Calu3 (cell line): ENCODE measurements at places on chromosomes 6 and 20.

DNA sequence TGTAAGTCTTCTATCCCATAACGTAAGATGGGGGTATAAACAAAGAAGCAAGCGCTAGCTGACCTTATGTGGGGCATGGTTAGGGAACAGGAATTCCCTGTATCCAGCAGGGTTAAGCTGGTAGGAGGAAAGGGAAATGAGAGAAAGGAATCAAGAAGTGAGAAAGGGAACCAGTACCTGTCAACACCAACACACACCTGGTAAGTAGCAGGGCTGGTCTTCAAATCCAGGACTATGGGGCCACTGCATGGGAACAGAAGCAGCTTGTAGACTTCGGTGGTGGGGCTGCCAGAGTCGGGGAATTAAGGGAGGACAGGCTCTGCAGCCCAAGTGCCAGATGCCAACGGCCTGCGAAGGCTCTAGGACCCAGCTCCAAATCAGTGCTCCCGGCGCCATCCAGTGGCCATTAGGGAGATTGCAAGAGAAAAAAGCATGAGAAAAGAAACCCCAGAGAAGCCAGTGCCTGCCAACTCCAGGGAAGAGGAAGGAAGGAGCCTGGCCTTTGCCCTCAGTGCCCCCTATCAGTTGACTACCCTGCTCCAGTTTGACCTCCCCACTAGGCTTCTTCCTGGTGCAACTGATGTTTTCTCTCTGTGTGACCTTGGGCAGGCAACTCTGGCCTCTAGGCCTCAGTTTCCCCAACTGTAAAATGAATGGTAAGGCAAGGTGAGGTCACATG, 15.8 kb upstream of the RBPJL start:
- peak; percentile 92 for DNase-seq

DNA sequence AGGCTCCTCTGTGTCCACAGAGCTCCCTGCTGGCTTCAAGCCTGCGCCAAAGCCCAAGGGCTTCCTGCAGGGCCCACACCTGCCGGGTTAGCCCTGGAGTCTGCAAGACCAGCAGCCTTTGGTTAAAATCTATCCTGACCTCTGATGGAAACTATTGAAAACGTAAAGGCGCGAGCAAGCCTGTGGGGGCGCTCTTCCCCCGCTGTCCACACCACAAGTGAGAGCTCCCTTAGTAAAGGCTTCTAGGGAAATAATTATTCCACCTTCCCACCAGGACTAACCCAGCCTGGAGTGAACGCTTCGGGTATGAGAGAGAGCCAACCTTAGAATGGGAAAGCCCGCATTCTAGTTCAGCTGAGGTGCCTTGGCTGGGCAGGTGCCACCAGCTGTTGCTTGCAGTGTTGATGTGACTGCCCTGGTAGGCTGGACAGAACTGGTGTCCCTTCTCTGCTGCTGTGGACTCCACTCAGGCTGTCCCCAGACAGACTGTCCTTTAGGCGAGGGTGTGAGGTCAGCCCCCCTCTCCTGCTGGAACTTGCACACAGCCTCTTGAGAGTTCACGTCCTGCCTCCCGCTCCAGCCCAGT, 68.7 kb downstream of the SYTL3 start:
- DNase-seq = peak; percentile 62

DNA sequence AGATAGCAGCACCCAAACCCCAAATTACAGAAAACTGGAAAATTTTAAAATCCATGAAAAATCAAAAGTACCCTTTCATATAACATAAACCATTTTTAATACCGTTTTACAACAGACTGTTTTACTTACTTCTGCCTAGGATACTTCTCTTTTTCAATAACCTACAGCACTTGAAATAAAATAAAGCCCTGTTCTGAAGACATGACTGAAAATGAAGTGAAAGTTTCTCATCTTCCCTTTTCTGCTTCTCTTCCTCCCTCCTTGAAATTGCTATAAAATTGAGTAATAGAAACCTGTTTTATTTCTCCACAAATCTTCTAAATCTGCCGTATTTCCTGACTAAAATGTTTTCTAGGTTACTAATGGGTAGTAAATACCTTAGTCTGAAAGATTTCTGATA, 20.3 kb downstream of the MMS22L start:
- DNase-seq = no peak

- no peak for DNase-seq
These were observed 80.9 kb downstream of the GJA1 start for GRCh38 chr6:121516331-121516730.

- DNase-seq = peak; percentile 81
These were observed 19.8 kb upstream of the TREM1 start for GRCh38 chr6:41306187-41306854.

DNA sequence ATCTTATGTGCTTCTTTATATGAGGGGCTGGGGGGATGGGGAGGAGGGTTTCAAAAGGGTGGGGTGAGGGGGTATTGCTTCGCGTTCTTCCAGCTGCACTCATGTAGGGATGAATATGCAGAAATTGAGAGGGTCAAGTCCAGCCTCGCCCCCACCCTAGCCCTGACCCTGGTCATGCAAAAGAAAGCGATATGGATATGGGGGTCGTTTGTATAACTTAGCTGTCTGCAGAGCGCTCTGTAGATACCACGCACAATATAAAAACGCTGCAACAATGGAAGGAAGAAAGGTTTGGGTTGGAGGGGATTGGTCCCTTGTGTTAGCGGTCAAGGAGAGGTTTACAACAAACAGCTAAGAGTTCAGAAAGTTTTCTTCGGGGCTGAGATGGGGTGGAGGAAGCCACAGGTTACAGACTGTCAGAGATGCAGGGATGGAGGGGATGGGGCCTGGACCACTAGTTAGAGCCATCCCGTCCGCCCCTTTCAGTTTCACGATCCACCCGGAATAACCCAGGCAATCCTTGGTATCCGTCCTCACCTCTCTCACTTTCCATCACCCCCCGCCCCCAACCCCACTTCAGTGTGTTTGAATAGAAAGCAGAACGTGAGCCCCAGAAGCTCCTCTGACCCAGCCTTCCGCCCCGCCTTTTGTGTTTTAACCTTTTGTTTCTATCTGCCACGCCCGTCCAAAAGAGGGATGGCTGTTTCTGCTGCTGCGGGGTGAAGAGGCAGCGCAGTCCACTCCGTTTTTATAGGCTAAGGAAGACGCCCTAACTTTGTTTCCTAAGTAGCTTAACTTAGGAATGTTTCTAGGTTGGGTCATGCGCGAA, 73.5 kb downstream of the SOX4 start:
- no peak for DNase-seq

DNA sequence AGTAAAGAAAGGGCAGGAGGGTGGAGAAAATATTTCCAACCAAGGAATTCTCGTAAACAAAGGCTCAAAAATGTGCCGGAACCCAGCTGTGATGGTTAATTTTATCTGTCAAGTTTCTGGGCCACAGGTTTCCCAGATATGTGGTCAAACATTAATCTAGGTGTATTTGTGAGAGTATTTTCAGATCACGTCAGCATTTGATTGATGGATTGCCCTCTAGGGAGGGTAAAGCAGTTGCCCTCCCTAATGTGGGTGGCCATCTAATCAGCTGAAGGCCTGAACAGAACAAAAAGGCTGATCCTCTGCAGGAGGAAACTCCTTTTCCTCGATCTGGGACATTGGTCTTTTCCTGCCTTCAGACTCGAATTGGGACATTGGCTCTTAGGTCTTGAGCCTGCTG, 298.7 kb upstream of the TCF21 start:
- DNase-seq = no peak

- DNase-seq = no peak
These were observed 17.6 kb downstream of the HEBP2 start for GRCh38 chr6:138421608-138422007.

GRCh38 chr20:51402201-51402600, 140.3 kb downstream of the NFATC2 start:
- DNase-seq = no peak

GRCh38 chr6:62805431-62805830, 405.8 kb upstream of the FKBP1C start:
- DNase-seq = no peak

GRCh38 chr20:56842056-56842455, 212.9 kb downstream of the TFAP2C start:
- no peak for DNase-seq

- no peak for DNase-seq
These were observed 105.3 kb upstream of the TAB2 start for GRCh38 chr6:149212206-149212605.

- DNase-seq = peak; percentile 48
These were observed 27.0 kb downstream of the IL17A start for GRCh38 chr6:52213127-52213526.

- DNase-seq = peak; percentile 53
These were observed 81.2 kb downstream of the THBS2 start for GRCh38 chr6:169172456-169172855.

- DNase-seq = no peak
These were observed 88.4 kb downstream of the ID4 start for GRCh38 chr6:19925533-19925932.

- DNase-seq = no peak
These were observed 175.9 kb downstream of the SOX4 start for GRCh38 chr6:21769405-21769861.

DNA sequence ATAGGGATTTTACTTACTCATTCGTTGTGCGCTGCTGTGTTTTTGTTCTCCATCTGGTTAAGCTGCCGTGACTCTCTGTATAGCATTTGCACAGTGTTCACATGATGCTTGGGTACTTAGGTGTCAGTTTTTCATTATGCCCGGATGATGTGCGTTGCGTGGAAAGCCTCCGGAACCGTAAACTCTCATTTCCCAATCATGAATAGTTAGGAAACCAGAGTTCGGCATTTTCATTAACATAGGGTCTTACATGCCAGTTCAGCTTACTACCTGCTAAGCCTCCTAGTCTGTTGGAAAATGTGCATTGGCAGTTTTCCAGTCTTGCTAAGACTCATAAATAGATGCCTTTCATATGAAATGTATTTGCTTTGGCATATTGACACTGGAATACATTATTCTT, 483.4 kb upstream of the FLRT3 start:
- no peak for DNase-seq

DNA sequence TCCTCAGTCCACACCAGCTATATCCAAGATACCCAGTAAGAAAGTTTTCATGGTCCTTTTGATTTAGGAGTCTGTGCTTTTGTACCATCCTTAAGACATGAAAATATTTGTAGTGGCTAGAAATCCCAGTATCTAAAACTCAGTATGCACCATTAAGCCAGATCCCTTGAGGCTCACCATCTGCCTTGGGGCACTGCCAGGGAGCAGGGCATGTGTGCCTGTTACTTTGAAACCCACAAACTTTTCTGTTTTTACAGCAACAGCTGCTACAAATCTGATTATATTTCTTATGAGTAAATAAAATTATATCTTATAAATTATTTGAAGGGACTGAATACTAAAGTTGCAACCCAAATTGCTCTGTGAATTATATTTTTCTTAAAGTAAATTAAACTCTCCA, 290.5 kb upstream of the MANEA start:
- no peak for DNase-seq

- no peak for DNase-seq
These were observed 18.2 kb downstream of the ERGIC3 start for GRCh38 chr20:35560105-35560511.

- peak; percentile 58 for DNase-seq
These were observed 10.5 kb downstream of the BCL2L1 start for GRCh38 chr20:31712112-31712553.

DNA sequence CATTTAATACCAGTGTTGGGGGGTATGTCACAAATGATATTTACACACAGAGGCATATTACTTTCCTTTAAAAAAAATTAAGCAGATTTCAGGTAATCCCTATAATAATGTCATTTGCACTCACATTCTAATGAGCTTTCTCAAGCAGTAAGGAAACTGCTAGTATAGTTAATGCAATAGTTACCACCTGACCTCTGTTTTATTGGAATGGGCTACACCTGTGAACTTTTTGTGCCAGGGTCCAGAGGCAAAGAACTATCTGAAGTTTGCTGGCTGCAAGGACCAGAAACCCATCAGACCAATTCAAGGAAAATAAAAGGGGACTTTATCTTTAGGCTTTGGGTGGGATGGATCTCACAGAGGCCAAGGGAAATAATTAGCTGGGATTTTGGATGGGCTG, 2.9 kb upstream of the ZHX3 start:
- DNase-seq = no peak

- DNase-seq = no peak
These were observed 30.8 kb upstream of the APMAP start for GRCh38 chr20:25023356-25023755.

- DNase-seq = peak; percentile 95
These were observed at the start of gene MYLIP for GRCh38 chr6:16128759-16129622. TSS of gene MYLIP (plus strand) at chr6:16129086. CDS start at chr6:16129323, 237 bp downstream.

GRCh38 chr6:9503111-9503761, 911.6 kb downstream of the TFAP2A start:
- no peak for DNase-seq

DNA sequence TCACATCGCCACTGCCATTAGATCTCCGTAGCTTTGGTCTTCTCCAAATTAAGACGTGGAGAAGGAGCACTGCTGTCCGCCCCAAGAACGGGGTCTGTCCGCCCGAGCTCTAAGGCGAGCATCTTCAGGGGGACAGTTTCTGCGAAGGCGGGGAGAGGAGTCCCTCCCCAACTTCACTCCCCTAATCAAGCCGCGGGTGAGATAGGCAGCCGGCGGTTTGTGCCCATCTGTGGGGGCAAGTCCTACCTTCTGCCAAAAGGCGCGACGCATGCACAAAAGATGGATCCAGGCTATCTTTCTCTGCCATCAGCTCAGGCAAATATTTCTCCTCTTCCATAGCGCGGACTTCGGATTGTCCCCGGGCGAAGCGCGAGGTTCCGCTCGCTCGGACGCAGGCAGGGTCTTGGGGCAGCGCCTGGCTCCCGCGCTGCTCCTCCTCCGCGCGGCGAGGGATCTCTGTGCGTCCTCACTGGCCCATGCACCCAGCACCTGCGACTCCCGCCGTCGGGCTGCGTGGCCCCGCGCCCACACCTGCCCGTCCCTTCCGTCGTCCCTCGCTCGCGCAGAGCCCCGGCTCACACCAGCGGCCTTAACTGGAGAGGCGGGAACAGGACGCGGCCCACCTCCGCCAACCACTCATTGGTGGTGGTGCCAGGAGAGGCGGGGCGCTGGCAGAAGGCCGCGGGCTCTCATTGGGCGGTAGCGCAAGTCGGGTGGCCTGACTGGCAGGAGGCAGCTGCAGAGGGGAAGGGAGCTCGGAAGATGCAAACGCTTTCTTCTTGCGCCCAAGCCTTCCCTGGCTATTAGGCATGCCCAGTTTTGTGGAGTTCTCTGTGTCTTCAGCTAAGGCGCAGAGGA, at the start of gene KHDRBS2:
Gene KHDRBS2 (minus strand): TSS at position 614 of the 858 bp plus-strand sequence.
- no peak for DNase-seq

DNA sequence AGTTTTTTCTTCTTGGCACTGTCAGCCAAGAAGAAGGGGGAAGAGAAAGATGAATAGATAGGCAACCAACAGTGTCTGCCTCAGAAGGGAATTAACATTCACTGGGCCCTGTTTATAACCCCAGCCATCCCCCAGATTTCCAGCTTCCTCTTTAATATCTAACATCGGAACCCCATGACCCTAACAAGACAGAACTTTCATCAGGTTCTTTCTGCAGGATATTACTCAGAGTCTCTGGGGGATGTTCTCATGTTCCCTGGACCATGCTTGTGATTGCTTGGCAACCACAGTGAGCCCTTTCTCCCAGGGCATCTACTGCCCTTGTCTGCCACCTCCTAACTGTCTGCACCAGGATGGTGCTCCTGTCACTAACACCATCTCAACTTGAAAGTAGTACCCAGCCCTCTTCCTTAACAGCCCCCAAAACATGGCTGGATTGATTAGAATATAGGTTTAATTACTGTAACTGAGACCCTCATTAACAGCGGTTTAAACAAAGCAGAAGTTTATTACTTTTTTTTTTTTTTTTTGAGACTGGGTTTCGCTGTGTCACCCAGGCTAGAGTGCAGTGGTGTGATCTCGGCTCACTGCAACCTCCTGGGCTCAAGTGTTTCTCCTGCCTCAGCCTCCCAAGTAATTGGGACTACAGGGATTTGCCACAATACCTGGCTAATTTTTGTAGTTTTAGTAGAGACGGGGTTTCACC, 12.0 kb upstream of the PTPN1 start:
- no peak for DNase-seq
